Activated CD8-positive, alpha-beta memory T cell treated with anti-CD3 and anti-CD28 coated beads for 1 hour (primary cell): ENCODE measurements at places on chromosomes 6 and 20.

- DNase-seq: no peak
Observed at GRCh38 chr20:8946036-8946940, 122.6 kb upstream of the PLCB4 start.

- no peak for DNase-seq
Observed at GRCh38 chr6:44050872-44051505, 76.3 kb downstream of the MRPL14 start.

- DNase-seq: no peak
Observed at GRCh38 chr20:60868316-60868891, 383.7 kb upstream of the CDH4 start.

GRCh38 chr20:61121661-61122060, 130.4 kb upstream of the CDH4 start:
- no peak for DNase-seq

DNA sequence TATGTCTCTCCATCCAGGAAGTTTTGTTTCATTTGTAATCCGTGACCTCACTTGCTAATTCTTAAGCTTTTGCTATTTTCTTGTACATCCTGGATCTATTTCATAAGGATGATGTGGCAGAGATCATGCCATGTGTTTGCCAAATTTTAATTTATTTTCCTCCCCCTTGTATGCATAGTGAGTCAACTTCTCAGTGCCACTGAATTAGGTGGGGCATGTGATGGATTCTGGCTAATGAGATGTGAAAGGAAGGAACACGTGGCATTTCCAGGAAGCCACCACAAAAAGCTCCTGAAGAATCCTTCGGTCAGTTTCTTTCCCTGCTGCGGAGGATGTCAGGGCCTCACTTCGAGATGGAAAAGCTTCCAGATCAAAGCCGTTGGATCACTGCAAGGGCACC, 86.2 kb upstream of the PRL start:
- no peak for DNase-seq
